Activated T-cell treated with anti-CD3 and anti-CD28 coated beads for 24 hours (primary cell): ENCODE measurements at places on chromosomes 6 and 20.

DNA sequence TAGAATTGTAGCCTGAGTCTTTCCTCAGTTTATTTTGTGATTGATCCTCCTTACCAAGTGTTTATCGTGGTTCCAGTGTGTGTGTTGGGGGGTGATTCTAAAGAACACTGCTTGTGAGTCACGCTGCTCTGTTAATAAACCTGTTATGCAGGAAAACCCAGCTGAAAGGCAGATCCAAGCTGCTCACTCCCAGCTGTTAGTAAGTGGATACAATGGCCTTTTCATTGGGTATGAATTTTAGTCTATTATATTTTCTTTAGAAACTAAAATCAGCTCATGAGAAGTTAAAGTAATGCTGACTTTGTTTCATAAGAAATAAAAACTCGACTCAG lies 12.2 kb upstream of the DSTN start:
- DNase-seq: no peak

- DNase-seq: no peak
Observed at GRCh38 chr6:135423649-135424128, 73.9 kb downstream of the AHI1 start.

DNA sequence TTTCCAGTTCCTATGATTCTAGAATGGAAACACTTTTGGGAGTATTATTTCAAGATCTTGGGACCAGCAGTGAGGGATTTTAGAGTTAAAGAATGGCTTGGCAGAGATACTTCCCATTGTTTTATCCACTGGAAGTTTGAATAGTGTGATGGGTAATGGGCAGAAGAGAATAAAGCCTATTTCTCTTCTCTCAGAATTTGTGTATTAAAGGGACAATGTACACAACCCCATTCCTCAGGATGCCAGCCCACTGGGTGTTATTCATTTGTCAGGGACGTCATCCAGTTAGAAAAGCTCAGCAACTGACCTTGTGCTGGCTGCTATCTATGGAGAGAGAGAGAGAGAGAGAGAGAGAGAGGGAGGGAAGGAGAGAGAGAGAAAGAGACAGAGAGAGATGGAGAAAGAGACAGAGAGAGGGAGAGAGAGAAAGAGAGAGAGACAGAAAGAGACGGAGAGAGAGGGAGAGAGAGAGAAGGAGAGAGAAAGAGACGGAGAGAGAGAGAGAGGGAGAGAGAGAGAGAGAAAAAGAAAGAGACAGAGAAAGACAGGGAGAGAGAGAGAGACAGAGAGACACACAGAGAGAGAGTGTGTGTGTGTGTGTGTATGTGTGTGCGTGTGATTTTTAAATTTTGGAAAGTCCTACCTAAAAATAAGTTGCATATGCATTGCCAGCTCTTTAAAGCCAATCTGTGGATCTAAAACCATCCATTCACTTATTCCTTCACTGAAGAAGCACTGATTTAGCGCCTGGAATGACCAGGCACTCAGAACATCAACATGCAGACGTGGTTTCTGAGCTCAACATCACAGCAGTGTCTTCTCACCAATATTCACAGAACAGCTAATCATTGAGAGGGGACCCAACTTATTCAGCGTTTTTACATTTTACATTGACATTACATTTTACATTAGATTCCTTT lies 388.8 kb downstream of the THBS2 start:
- no peak for DNase-seq

DNA sequence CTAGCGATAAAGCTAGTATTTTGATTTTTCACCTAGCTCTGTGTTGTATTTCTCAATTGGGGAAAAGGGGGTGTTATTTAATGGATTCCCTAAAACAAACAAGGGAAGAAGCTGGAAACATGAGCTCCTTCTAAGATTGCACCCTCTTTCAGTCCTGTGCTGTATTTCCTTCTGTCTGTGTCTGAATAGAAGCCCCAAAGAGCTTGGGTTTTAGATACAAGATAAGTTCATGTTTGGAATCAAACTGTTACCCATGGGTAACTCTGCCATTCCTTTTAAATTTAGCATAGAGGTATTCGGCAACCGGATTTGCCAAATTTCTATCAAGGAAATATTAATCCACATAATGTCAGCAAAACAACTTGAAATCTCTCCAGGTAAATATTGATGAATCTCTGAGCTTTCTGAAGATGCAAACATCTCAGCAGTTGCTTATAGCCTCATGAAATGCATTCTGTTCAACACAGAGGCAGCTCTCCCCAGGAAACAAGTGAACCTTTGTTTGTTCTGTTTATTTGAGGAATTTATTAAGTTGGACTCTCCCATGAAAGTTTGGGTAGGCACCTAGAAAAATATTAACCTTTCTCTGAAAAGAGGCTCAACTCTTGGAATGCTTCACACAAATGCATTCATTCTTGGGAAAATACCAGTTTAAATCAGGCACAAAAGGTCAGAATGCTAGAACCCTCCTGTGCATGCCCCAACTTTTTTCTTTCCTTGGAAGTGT lies 9.9 kb upstream of the SCGN start:
- DNase-seq: no peak

DNA sequence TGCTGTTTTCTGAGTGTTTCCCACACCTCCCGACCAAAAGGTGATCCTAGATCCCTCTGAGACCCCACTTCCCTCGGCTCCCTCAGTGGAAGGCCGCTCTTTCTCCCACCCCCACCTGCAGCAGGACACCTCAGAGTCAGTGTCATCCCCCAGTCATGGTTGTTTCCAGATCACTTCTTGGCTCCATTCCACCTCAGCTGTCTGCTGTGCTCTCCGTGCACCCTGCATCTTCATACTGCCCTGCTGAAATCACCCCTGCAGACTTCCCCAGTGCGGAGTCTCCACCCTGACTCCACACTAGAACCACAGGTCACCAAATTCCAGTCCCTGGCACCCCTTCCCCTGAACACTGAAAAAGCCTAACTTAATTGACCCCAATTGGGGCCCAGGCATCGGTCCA lies 255.1 kb upstream of the CDYL start:
- DNase-seq: no peak

- no peak for DNase-seq
Observed at GRCh38 chr6:137291441-137291840, 72.3 kb upstream of the IFNGR1 start.

DNA sequence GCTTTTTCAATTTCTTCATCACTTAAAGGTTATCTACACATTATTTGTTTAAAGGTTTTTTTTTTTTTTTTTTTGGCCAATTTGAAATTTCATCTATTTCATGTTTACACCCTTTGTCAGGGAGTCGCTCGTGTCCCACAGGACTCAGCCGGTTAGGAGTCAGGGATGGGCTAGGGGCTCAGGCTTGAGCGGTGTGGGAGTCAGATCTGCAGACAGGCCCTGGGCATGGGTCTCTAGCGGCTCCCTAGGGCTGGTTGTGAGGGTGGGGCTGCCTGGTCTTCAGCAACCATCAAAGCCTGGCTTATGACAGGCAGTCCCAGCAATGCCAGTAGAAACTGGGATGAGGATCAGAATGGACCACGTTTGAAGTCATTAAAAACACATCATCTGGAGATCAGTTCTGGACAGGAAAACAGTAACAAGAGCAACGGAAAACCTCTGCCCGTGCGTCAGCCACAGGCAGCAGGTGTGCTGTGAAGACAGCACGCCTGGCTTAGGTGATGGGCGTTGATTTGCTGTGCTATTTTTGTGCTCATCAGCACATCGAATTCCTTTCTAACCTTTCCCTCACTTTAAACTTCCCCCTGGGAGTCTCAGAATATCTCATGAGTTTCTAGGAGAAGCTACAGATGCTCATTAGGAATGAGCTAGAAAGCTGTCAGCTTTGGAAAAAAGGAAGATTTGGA lies 91.3 kb upstream of the MPC1 start:
- DNase-seq: no peak

DNA sequence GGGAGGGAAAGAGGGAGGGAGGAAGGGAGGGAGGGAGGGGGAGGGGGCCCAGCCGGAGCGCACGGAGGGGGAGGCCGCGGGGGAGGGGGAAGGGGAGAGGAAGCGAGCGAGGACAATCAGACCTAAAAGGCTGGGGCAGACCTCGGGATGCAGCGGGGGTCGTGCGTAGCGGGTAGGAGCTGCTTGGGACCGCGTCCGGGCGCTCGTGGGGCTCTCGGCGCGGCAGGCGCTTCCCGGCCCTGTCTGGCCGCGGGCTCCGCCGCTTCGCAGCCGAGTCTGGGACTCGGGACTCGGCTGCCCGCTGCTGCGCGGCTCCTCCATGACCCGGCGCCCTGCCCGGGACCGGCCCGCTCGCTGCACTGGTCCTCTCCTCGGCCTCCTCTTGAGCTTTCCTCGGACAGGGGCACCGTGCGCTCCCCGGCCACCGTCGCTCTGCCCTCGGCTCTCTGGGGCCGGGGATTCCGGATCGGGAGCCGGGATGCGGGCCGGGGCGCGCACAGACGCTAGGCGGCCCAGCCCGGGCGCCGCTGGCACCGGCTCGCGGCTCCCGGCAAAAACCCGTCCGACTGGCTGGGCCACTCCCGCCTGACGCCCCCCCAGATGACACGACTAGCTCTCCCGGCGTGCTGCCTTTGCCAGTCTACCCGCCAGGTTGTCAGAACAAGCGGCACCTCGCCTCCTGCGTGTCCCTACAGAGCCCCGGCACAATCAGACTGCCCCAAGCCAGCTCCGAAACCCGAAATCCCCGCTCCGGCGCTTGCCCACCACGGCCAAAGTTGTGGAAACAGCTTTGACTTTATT lies 2.2 kb downstream of the TFAP2A start:
- DNase-seq: no peak

- no peak for DNase-seq
Observed at GRCh38 chr6:56238352-56238751, 9.0 kb downstream of the COL21A1 start.

DNA sequence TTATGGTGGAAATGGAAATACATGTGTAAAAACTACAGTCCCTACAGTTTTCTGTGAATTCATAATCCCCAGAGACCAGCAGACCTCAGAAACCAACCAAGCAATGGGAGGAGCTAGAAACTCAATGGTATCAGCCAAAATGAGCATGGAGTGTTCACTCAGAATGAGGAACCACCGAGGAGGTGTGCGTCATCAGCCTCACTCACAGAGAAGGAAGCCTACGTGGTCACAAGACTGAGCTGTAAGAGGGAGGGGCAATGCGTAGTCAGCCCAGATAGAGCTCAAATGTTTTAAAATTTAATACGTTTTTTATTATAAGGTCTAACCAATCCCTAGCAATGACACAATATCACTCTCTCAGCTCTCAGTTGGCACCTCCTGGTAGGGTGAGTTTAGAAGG lies 17.4 kb downstream of the MYLK4 start:
- no peak for DNase-seq

DNA sequence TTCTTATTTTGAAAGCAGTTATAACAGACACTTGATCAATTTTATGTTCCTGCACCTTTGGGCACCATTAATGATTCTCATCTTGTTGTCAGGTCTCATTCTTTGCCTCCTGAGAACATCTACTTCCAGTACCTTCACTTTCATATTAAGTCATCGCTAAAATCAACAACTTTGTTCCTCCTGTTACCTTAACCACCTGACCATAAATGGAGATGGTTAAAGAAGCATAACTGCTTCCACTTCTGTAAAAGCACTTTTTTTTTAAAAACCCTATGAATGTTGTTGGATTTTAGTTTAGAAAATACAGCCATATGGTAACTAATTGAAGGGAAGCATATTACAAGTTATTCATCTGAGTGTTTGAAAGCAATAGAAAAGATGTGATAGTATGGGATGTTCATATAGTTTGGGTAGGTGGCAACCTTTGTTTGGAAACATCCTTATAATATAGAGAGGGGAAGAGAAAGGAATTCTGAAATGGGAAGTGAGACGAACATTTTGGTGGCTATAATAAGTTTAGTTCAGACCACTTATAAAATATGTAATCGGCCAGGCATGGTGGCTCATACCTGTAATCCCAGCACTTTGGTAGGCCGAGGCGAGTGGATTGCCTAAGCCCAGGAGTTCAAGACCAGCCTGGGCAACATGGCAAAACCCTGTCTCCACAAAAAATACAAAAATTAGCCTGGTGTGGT lies 53.9 kb downstream of the AFG1L start:
- no peak for DNase-seq

DNA sequence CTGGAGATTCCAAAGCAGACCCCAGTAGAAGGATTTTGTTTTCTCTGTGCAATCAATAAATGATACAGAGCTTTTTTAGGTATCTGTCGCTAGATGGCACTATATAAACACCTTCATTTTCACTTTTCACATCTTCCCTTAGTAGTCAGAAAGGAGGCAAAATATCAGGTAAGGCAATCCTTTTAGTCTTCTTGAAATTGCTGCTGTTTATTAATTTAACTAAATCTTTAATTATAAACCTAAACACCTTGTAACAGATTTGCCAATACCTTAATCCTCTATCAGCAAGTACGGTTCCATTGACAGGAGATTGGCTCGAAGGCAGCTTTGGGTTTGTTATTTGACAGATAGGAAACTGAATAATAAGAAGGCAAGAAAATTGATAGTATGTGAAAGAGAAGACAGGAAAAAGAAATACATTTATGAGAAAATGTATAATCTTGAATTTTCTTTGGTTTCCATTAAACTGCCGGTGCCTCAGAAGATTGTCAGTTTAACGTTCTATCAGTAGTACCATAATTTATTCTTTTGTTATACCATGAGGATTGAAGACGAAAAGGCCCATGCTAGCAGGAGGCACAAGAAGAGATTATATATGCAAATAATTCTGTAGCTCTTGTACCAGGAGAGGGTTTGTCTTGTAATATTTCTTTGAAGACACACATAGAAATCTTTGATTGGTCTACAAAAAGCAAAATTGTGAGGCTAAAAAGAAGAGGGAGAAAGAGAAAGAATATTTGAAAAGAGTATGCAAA lies 23.5 kb upstream of the IBTK start:
- no peak for DNase-seq

- no peak for DNase-seq
Observed at GRCh38 chr6:1842334-1842733, 232.6 kb downstream of the FOXC1 start.

- DNase-seq: no peak
Observed at GRCh38 chr6:156683821-156684220, 93.4 kb upstream of the ARID1B start.

DNA sequence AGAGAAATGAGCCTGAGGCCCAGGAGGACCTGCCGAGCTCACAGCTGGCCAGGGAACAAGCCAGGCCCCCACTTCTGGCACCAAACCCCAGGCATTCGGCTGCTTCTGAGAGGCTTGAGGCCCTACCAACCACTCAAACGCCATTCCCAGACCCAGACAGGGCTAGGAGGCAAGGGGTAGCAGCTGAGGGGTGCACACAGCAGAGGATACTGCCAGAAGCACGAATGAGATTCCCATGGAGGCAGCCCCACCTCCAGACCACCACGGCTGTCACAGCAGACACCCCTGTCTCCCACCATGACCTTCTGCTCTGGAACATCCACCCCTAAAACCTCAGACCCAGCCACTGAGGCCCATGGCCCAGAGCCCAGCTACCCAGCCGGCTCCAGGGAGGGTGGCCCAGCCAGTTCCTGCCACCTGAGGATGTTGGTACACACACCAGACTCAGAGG lies 36.1 kb downstream of the NTSR1 start:
- no peak for DNase-seq

- DNase-seq: peak; percentile 43
Observed at GRCh38 chr20:2652724-2653555, 508 bp downstream of the NOP56 start.

GRCh38 chr6:34657307-34657978 lies 39.1 kb downstream of the ILRUN start:
- no peak for DNase-seq
